Fibroblast of skin of left quadriceps (primary cell): ENCODE measurements at places on chromosomes 13 and 19.

GRCh38 chr19:30710721-30711120 lies 338.5 kb downstream of the ZNF536 start:
- no peak for DNase-seq

DNA sequence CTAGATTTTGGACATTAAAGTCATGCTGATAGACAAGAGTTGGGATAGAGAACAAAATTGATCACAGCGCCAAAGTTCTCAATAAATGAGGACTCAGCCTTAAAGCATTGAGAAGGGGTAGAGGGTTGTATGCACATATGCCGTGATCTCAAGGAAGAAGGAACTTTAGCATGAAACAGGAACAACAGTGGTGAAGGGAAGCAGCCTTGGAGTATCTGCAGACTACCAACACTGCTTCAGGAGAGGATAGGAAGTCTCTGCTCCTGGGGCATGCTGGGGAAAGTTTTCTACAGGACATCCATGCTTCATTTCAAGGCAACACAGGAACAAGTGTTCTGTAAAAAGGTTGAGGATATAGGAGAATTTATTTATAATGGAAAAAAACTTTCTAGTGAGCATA lies 111.9 kb upstream of the MLNR start:
- DNase-seq = no peak

DNA sequence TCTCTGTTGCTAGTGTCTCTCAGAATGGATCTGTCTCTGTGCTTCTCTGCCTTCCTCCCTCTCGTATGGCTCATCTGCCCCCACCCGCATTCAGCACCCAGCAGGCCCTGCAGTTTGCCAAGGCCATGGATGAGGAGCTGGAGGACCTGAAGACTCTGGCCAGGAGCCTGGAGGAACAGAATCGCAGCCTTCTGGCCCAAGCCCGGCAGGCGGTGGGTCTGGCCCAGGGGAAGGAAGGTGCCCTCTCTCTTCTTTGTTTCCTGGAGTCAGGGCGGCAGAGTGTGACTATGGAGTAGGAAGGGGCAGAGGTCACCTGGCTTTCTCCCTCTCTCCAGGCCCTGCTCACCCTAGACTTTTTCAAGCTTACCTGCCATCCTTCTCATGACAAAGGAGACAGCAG lies 10.9 kb downstream of the KASH5 start:
- no peak for DNase-seq

GRCh38 chr19:39036581-39036980 lies 4.2 kb upstream of the FBXO27 start:
- no peak for DNase-seq

DNA sequence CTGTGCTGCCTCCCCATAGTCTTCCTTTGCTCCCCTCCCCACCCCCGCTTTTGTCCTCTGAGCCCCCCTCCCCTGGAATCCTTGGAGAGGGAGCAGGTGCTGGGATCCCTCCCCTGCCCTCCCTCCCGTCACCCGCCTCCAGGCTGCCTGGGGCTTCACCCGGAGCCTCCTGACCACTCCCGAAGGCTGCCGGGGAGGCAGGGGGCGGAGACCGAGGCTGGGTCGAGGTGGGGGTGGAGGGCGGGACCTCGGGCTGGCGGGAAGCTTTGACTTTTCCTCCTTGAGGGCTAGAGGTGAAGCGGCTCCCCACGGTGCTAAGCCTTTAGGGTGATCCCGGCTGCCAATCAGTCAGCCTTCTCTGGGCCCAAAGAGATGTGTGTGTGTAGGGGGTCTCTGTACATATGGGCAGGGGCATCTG lies 1.5 kb downstream of the KMT5C start:
- no peak for DNase-seq

DNA sequence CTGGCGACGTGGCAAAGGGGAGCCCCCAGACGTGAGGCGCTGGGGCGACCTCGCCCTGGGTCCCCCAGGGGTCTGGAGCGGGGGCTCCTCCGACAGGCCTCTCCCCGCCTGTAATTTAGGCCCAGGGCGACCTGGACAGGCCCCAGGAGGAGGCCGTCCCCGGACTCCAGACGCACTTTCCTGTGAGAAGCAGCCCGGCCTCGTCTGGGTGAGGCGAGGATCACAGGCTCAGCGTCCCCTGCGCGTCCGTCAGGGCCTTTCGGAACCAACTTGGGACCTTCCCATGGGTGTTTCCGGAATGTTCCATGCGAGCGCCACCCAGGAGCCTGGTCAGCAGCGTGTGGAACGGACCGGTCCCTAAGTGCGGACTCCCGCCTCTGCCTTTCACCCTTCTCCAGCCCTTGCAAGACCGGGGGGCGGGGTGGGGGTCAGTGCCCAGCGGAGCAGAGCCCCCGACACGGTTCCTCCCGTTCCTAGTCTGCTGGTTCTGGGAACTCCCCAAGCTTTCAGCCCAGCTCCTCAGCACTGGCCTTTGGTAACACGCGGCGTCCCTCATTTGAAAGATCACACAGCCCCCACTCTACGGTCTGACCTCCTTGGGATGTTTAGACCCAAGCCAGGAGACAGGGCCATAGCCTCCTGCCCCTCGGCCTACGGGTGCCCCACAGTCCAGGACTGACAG lies 1.1 kb upstream of the GRTP1 start:
- no peak for DNase-seq

DNA sequence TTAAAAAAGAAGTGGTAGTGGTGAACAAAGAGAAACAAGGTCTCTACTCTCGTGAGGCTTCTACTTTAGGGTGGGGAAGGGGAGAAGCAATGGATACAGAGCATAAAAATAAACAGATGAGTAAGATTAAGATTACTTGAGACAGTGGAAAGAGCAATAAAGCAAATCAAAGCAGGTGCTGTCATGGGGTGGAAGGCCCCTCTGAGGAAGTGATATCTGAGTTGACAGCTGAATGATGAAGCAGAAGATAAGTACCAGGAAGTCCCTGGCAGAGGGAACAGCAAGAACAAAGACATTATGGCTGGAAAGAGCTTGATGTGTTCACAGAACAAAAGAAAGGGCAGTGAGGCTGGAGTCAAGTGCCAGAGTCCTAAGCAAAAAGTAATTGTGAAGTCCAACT lies 221.8 kb downstream of the ENOX1 start:
- no peak for DNase-seq

- DNase-seq = no peak
These were observed 661 bp downstream of the PALM3 start for GRCh38 chr19:14061081-14061749.

- DNase-seq = no peak
These were observed 125.5 kb downstream of the TBC1D4 start for GRCh38 chr13:75356421-75356820.

GRCh38 chr19:21321134-21321533 lies 8.1 kb downstream of the ZNF708 start:
- DNase-seq = no peak

- no peak for DNase-seq
These were observed 25.9 kb downstream of the ACSBG2 start for GRCh38 chr19:6161271-6161850.

DNA sequence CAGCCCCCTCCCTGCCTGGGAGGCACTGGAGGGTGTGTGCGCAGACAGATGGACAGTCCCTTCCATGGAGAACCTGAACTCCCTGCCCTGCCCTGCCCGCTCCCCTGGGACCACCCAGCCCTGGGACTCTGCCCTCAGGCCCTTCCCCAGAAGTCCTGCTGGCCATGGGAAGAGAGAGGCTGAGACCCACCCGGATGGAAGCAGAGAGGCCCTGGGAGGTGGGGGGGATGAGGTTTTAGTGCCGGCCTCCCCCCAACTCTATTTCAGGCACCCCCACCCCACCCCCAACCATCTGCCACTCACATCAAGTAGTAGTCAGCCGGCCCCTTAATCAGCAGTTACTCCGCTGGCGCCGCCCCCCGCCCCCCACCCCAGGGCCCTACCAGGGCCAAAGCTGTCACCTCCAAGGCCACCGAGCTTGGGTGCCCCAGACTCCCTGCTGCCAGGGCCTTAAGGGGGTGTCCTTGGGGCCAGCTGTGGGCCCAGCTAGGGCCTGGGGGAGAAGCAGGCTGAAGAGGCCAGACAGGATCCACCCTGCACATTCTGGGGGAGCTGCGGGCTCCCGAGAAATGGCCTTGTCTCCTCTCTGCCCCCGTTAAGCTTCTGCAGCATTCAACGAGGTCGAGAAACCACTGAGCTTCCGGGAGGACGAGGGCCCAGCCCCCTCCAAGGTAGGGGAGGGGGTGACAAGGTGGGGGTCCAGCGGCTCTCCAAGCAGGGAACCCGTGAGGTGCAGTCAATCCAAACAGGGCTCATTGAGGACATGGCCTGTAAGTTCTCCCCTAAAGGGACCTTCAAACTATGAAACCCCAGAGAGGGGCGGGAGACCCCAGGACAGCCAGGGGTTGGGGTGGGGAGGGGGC lies 17.4 kb downstream of the NMRK2 start:
- DNase-seq = no peak

DNA sequence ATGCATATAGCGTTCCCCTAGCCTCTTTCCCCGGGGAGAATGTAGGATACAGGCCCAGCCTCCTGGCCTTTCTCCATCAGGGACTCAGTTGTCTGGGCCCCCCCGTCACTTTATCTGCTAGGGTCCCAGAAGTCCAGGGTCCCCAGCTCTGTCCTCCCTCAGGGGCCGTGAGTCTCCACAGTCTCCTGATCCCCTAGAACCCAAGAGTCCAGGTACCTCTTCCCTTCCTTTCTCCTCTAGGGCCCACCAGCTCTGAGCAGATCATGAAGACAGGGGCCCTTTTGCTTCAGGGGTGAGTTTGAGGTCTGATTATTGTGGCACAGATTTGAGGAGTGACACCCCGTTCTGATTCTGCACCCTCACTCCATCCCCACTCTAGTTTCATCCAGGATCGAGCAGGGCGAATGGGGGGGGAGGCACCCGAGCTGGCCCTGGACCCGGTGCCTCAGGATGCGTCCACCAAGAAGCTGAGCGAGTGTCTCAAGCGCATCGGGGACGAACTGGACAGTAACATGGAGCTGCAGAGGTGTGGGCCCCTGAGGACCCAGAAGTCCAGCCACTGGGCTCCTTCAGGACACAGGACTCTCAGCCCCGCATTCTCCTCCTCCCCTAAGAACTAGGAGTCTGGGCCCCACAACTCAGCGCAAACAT lies 758 bp downstream of the BAX start:
- no peak for DNase-seq

DNA sequence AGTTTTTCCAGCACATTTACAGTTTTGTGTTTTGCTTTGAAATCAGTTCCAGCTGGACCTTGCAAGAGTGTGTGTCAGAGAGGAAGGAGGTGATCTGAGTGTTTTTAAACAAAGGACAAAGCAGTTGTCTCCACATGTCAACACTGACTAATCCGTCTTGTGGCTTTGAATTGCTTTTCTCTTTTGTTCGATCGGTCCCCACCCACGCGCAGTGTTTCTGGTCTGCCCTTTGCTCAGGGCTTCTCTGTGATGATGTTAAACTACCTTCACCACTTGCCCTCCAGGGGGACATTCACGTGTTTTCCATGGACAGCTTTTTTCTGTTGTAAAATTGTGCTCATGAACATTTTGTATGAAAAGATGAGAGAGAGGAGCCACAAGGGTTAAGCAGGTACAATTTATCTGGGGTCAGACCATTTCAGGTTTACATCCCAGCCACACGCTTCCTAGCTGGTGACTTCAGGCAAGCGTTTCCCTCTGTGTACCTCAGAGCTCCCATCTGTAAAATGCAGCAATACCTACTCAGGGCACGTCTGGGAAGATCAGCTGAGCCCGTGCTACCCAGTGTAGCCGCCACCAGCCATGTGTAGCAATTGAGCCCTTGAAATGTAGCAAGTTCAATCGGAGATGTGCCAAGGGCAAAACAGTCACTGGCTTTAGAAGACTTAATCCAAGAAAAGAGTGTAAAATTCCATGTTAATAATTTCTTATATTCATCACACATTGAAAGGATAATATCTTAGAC lies 13.5 kb upstream of the PLA2G4C start:
- DNase-seq = peak; percentile 12

DNA sequence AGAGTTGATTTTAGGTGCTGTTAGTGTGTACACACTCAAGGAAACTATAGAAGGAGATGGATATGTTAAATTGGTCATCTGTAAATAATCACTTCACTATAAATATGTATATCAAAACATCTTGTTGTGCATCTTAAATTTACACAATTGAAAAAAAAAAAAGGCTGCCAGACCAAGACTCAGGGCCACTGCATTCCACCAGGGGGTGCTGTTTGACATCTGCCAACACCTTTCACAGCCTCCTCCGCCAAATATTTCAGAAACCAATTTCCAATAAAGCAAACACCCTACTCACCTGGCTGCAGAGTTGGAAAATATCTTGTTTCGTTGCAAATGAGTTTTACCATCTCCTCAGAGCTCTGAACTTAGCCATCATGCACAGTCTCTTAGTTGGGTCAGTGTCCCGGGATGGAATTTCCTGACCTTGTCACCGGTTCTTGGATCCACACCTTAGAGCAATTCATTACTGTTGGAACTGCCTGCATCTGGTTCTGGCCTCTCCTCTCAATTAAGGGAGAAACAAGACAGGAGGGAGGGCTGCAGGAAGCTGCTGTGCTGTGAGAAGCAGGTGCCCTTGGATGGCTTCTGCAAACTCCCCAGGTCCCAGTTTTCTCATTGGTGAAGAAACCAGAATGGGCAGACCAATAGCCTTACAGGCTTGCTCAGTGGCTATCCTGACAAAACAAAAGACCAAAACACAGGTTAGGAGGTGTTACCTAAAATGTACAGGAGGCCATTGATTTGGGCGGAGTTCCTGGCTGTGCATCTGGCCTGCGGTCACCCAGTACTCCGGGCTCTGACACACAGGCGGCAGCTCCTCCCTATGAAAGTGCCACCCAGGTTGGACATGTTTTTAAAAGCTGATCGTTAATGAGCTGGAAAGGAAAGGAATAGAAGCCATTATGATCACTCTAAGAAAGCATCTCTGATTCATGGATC lies 746.6 kb downstream of the UQCRFS1 start:
- no peak for DNase-seq

DNA sequence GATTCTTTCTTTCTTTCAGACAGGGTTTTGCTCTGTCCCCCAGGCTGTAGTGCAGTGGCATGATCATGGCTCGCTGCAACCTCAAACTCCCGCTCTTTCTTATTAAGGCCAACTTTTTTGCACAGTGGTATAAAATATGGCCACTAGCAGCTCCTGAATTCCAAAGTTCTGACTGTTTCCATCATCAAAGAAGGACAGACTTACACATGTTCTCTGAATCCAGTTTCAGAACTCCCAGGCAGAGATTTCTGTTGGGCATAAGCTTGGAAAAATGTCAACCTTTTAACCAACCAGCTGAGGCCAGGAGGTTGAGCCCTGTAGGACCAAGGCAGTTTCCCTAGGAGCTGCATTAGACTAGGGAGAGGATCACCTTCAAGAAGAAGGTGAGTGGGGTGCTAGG lies 184.1 kb downstream of the HS6ST3 start:
- DNase-seq = no peak
